ENCODE measurements at places on chromosomes 12 and 14.

GRCh38 chr12:100860611-100861010 lies 66.0 kb downstream of the ANO4 start:
- no peak for DNase-seq

GRCh38 chr12:95673576-95673975 lies 117.0 kb downstream of the NTN4 start:
- no peak for DNase-seq

- no peak for DNase-seq
Observed at GRCh38 chr12:72095025-72095424, 156.4 kb downstream of the TPH2 start.

- DNase-seq = no peak
Observed at GRCh38 chr12:75444429-75445136, 36.0 kb upstream of the GLIPR1 start.

DNA sequence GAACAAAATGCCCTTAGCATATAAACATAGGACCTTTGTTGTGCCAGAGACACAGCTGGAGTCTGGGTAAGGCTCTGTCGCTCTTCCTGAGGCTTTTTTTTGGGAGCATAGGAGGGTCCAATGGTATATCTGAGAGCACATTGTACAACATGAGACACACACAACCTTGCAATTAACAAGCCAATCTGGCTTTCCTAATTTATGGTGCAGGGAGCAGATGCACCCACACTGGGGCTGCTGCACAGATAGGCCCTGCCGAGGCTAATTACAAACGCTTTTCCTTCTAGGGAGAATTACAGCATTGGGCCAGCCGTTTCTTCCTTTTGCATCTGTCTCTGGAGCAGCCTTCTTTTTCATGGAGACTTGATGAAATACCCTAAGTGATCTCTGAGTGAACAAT lies 75.0 kb upstream of the OVCH1 start:
- no peak for DNase-seq

DNA sequence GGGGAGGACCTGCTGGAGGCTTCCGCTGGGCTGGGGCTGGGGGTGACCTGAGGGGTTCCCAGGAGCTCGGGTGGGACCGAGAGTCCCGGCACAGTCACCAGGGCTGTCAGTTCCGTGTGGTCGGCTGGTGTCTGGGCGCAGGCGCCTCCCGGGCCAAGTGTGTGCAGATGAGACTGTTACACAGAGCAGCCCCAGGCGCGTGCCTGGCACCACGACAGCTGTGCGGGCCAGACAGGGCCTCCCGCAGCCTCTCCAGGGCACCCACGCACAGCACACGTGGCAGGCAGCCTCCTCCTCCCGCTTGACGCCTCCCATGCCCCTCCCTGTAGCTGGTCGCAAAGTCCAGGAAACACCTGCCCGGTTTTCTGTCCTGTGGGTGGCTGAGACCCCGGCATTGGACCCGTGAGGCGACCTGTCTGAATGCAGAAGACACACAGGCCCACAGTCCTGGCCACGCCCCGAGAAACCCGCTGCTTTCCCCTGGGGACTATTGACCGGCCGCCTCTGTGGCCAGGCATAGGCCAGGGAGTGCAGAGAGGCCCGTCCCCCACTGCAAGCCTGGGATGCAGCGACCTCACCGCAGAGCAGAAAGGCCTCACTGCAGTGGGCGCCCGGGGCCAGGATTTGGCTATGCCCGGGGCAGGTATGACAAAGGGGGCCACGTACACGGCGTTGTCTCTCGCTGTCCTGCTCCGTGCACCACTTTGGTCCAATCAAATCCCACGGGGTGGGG lies 12.1 kb upstream of the GALNT9 start:
- DNase-seq = no peak

GRCh38 chr14:95238487-95239298 lies 81.0 kb downstream of the CLMN start:
- DNase-seq = no peak

GRCh38 chr12:109689426-109689825 lies 24.2 kb upstream of the FAM222A start:
- DNase-seq = no peak

DNA sequence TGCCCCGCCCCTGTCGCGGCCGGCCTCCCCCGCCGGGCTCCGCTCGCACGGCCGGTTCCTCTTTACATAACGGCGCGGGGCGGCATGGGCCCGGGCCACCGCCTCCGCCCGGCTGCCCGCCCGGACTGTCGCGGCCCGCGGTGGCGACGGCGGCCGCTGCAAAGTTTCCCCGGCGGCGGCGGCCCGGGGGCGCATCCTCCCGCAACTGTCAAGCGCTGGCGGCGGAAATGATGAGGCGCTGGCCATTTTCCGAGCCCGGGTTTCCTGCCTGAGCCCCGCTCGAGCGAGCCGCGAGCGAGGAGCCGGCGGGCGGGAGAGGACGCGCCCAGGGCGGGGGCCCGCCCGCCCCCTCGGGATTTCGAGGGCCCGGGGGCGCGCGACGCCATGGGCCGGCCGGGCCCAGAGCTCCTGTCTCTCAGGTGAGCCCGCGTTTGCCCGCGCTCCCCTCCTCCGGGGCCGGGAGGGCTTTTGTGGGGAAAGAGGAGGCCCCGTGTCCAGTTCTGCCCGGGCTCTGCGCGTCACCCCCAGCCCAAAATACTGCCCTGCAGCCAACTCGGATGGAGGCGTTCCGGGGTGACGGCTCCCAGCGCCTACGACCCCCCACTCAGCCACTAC lies at the start of gene SH2B3:
SH2B3 (plus strand) TSS at position 65 of the 615 bp plus-strand sequence. CDS start 12,223 bp downstream, outside the sequence.
- no peak for DNase-seq

DNA sequence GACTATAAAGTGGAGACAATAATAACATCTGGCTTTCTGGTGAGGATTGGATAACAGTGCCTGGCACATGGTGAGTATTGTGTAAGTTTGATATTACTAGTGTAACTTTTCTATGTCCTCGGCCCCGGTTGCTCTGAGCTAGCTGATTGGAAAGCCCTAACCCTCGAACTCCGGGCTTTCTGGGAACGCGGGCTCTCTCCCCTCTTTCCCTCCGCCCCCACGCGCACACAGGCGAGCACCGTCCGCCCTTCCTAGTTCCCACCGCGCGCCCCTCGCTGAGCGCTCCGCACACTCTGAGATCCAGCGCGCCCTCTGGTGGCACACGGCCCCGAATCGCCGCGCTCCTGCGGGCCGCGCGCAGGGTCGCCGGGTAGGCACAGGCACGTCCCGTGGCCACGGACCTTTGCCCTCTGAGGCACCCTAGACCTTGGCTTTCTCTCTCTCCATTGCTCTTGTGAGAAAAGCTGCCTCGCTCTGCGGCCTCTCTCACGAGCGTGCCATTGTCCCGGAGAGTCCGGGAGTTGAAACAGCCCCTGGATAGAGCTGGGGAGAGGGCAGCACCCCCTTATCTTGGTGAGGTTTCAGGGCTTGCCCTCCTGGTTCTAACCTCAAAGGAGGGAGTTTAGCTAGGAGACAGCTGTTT lies 23.2 kb upstream of the ESRRB start:
- no peak for DNase-seq

GRCh38 chr12:3160081-3160480 lies 82.9 kb downstream of the TSPAN9 start:
- DNase-seq = no peak

- no peak for DNase-seq
Observed at GRCh38 chr12:122081697-122082221, 3.2 kb downstream of the MLXIP start.

GRCh38 chr14:54332490-54332889 lies 64.3 kb upstream of the CDKN3 start:
- no peak for DNase-seq

DNA sequence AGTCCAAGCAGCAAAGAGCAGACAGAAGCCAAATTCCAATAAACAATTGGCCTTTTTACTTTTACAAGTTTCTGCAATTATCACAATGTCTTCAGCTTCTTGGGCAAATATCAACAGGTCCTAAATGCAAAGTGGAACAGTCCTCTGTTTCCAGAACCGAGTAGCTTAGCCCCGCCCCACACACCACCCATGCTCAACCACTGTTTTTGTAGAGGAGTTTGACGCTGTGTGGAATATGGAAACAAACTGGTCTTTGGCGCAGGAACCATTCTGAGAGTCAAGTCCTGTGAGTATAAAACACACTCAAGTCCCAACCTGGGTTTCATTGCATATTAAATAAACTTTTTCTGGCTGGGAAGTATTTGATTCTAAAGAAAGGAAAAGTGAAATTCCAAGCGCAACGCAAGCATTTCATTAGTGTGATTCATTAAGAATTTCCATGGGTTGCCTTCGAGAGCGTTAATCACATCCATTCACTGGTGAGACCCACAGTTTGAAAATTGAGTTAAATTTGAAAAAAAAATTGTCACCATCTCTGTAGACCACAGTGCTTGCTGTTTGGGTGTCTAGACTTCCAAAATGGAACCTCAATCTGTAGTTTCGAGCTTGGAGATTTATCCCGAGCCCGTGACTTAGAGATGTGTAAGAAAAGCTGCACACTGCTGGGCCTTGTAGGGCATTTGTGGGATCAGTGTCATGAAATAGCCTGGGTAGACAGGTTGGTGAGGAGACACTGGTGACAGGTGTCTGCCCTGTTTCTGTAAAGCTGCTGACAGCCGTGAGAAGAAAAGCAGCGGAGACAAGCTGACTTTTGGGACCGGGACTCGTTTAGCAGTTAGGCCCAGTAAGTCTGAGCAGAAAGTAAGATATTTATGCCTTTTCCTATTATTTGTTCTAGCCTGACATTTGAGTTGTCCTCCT lies 96.1 kb downstream of the DAD1 start:
- no peak for DNase-seq

GRCh38 chr14:70098250-70098809 lies 90.4 kb downstream of the SLC8A3 start:
- DNase-seq = no peak

DNA sequence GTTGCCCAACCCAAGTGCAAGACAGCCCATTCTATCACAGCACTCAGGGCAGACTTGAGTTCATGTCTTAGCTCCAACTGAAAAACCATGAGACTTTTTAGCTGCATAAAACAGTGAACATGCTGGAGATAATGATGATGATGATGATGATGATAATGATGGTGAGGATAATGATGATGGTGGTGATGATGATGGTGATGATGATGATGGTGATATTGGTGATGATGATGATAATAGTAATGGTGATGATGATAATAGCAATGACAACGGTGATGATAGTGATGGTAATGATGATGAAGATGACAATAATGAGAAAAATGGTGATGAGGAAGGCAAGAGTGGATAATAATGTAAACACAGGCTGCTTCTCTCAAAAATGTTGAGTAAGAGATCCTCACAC lies 576.2 kb downstream of the BCL11B start:
- DNase-seq = no peak

GRCh38 chr14:31990183-31990857 lies 86.8 kb upstream of the ARHGAP5 start:
- DNase-seq = no peak

Measured in breast epithelium (tissue), 4 donors.